ENCODE measurements at places on chromosomes 3 and 15.

GRCh38 chr3:25349828-25350724 is 78.0 kb upstream of the RARB start:
- DNase-seq, result no peak

DNA sequence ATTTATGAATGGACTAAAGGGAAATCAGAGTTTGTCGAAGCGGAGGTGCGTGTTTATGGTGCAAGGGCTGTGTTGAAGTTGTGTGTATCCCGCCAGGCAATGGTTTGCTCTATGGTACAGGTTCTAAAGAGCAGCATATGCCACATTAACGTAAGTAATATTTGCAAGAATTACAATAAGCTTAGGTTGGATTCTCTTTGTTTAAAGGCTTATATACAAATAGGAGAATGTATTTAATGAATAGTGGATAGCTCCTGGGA is 800 bp downstream of the EPHA3 start:
- no peak for DNase-seq

DNA sequence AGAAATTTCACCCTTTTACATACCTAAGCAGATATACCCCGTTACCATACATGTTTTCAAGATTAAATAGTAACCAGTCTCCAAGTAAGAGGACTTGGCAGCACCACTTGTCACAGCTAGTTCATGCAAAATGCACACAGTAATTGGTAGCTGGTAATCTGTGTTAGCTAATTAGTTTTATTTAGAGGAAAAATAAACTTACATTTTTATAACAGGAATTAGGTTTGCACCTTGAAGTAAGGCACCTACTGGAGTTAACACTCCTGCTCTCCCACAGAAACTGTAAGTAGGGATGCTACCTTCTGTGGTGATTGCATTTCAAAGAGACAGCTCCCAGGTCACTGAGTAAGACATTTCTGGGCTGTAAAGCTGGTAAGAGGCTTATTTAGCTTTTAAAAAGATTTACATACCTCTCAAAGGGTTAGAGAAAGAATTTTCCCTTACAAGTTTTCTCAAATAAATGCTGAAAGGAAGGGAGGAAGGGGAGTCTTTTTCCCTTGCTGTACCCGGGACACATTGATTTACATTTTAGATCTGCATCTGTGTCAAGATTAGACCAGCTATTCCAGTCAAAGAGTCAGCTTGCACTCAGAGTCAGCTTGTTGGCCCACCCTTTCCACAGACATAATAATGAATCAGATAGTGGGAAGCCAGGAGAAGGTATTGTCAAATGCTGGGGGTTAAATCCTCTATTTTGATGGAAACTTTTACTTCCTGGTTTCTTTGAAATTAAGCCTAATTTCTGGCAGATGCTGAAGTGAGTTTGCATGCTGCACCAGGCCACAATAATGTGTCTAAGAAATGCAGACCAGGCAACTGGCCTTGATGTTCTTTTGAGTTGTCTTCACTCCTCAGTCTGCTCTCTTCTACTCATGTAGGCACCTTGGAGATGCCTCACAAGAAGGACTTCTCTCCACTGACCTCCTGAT is 77.6 kb upstream of the CHD2 start:
- DNase-seq, result no peak

DNA sequence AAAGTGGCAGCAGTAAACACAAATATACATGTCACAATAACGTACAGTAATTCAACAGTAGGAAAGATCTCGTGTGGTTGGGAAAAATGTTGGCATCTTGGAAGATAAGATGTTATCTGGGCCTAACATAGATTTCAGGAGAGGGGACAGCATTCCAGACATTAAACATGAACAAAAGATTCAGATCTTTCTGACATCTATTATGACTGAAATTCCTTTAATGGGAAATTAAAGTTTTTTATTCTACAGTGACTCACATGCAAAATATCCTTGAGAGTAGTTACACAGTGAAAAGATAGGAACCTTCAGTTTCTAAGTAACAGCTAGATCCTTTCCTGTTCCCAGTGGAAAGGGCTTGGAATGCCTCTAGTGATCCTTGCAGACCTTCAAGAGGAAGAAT is 9.2 kb downstream of the NDUFB5 start:
- peak; percentile 50 for DNase-seq

GRCh38 chr3:82157952-82158351 is 396.5 kb upstream of the GBE1 start:
- DNase-seq, result peak; percentile 19

DNA sequence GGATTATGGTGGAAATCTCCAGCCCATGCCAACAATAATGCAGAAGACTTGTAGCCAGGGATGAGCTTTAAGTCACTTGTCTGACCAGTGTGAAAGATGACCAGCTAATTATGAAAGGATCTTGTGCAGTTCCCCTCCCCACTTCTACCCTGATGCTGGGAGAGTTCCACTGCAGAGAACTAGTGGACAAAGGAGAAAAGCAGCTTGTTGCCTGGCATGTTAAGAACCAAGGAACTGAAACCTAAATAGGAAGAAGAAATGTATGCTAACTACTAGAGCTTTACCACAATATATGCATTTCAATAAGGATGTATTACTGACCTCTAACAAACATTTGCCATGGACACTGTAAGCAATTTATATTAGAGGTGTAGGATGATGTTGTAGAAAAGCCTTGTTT is 52.2 kb upstream of the CSTA start:
- DNase-seq, result no peak

GRCh38 chr15:67433495-67434099 is 87.3 kb upstream of the C15orf61 start:
- DNase-seq, result peak; percentile 80

DNA sequence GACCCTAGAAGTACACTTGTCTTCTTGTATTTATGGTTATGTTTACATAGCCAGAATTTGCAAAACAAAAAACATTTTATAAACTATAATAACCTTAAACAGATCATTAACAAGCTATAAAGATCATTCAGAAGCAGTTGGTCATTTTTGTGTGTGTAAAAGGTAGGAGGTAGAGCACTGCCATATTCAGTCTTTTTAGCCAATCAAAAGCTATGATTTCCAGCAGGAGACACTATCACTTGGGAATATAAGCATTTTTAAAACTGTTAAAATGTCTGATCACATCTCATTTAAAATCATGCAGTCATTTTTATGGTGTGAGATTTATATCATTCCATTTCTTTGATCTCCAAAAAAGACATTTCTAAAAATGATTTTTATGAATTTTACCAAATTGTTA is 42.6 kb upstream of the ATP2C1 start:
- DNase-seq, result no peak

GRCh38 chr3:62188681-62189375 is 184.5 kb downstream of the FEZF2 start:
- DNase-seq, result peak; percentile 86

GRCh38 chr3:168427835-168428475 is 332.2 kb upstream of the GOLIM4 start:
- DNase-seq, result no peak

DNA sequence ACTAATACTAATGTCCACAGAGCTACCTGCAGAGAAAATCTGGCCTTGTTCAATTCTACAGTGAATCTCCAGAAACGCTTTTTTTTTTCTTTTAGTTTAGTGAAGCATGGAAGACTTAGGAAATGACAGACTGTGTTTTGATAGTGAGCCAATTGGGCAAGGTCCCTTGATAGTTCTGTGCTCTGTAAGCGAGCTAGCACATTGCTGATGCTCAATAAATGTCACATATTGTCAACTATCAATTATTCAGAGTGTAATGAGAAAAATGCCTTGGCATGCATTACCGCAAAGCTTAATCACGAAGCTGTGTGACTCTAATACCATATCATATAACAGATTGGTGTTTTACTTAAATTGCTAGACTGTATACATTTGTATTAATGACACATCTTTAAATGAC is 5.2 kb upstream of the C3orf85 start:
- no peak for DNase-seq

GRCh38 chr3:169034401-169034800 is 629.1 kb downstream of the MECOM start:
- peak; percentile 37 for DNase-seq

GRCh38 chr3:13570391-13571194 is 21.7 kb downstream of the FBLN2 start:
- DNase-seq, result no peak

DNA sequence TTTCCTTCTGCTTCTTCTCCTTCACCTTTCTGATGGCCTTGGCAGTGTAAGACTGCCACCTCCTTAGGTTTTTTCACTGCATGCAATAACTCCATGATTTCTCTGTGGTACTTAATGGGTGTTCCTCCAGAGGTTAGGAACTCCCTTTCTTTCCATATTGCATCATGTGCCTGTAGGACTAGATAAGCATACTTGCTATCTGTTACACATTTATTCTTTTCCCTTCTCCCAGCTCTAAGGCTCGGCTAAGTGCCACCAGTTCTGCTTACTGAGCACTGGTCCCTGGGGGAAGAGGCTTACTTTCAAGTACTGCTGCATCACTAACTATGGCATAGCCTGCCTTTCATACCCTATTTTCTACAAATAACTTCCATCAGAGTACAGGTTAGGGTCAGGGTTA is 351.8 kb downstream of the OTOL1 start:
- no peak for DNase-seq
